Activated naive CD4-positive, alpha-beta T cell treated with anti-CD3 and anti-CD28 coated beads for 36 hours (primary cell): ENCODE measurements at places on chromosomes 6 and 20. TPM values are rescaled to one million over a fixed set of nuclear protein-coding genes. Genes with fewer than 3 reads are reported as not detected.

The HSPA12B gene
- not detected for total RNA-seq

The DDX43 gene
- not detected for total RNA-seq

The RIPOR2 gene
- total RNA-seq: 116 TPM

The TFAP2D gene
- not detected for total RNA-seq

The SNAI1 gene
- 0.31 TPM for total RNA-seq

The FAM184A gene
- total RNA-seq: 13.5 TPM

The CTCFL gene
- total RNA-seq: not detected

The SLC13A3 gene
- total RNA-seq: not detected

The DPPA5 gene
- not detected for total RNA-seq

DNA sequence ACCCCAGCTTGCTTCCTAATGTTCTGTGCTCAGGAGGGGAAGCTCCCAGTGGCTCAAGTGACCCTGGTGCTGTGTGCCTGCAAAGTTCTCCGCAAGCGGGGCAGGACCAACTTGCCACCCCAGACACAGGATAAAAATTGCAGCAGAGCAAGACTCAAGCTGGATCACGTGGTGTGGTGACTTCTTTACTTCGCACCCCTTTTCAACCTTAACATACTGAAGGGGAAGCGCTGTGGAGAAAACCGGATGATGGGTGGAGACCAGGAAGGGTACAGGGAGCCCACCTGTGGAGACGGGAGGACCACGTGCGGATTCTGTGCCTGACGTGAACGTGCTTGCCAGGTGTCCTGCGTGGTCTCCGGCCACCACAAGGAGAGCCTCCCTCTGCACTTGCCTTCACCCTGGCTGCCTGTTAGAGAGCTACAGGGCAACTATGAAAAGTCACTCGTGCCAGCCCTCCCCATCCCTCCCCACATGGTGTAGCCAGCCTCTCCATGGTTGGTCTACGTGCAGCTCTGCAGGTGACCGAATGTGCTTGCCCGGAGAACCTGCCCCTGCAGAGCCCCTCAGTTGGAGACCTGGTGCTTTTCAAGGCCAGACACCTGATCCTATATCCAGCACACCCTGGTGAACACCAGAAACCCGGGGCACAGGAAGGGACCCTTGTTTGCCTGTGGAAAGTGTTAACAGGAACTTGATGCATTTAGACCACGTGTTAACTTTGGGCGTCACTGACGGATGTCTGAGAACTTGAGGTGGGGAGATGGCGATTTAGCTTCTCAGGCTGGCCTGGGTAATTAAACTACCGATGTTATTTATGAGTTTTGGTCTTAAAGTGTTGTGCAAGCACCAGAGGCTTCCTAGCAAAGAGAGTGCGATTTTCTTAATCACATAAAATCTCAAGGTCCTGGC is 23.9 kb upstream of the DACT2 start:
- DNase-seq: no peak

DNA sequence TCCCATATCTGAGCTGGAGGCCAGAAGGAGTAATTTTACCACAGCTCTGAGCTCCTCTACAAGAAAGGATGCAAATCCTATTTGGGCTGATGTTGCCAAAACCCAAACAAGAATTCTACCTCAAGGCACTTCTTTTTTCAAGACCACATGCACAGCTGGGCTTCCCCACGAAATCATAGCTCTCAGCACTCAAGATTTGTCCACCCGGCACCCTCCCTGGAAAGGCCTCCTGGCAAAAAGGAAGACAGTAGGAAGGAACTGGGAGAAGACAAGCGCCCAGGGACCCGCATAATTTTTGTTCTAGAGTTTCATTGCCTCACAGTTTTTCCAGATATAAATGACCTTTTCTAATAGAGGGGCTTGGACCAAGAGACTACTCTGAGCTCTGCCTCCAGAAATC is 90.5 kb downstream of the BANF2 start:
- DNase-seq: no peak

DNA sequence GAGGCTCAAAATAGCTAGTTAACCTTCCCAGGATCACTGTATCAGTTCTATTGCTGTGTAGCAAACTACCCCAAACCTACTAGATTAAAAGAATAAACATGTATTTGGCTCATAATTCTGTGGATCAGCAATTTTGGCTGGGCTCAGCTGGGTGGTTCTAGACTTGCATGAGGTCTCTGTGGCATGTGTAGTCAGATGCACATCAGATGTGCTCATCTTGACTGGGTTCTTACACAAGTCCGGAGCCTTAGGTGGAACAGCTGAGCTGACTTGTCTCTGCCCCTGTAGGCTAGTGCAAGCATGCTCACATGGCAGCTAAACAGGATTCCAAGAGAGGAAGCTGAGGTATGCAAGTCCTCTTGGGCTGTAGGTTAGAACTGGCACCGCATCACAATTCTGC is 173.2 kb upstream of the PRND start:
- DNase-seq: no peak

DNA sequence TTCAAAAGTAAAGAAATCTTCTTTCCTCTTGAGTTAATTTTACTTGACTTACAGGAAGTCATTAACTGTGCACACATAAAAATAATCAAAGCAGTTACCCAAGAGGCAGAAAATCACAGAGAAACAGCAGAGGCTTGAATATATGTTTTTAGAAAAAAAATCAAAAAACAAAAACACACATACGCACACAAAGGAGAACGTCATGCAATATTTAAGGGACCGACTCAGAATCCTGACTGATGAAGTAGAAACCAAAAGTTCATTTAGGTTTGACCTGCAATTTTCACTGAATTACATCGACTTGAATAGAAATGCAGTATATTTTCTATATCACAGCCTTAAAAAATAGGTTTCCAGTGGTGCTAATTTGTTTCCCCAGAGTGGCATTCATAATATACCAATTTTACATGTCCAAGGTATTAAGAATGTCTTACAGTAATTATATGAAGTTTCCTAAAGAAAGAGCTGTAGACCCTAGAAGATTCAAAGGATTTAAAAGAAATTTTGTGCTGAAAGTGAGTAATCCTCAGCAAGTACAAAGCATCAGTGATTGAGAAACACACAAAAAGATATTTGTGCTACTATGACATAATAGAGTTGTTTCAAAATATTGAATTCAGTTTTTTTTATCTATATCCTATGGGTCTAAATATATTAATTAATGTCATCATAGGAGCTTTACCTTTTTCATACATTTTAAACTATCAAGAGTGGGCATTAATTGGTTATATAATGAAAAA is 358.5 kb upstream of the RUNX2 start:
- no peak for DNase-seq

DNA sequence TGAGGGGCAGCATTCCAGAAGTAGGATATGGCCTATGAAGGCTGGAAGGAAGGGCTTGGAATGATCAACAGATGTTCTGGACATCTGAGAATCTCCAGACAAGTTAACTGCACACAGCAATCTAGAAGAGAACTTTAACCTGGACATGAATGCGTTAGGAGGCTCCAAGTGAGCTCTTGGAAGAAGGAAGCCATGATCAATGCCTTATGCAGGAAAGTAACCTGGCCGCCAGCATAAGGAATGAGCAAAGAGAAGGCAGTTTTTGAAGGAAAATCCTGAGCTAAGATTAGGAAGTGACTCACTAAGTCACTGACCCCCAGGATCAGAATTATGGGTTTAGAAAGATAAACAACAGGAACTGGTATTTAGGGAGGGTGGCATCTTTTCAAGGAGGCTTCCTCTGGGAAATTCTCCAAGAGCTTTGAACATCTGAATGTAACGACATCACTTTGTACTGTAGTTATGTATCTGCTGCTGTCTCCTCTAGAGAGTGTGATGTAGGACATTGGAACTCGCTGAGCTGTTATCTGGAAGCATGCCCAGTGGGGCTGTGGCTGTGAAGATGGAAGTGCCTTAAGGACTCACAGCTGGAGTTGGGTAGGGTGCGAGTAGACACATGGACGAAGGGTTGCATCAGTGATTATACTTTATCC is 236.8 kb downstream of the PACRG start:
- DNase-seq: no peak

DNA sequence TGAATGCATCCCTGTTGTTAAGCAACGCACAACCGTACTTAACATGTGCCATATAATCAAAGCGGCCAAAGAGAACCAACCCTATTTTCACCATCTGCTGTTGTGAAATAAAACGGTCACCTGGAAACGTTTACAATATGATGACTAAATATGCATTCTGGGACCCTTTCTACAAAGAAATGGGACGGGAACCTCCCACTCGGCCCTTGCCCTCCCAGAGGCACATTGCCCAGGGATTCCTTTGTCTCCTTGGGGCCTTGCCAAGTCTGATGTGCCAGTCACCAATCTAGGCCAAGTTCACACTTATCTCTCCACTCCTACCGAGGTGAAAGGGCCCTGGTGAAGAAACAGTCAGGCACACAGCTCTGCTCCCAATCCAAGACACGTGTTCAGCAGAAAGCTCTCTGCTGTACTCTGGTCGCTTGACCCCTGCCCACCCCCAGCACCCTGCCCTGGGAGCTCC is 427.4 kb upstream of the JARID2 start:
- no peak for DNase-seq

GRCh38 chr6:134521116-134521501 is 203.2 kb upstream of the SGK1 start:
- DNase-seq: no peak

DNA sequence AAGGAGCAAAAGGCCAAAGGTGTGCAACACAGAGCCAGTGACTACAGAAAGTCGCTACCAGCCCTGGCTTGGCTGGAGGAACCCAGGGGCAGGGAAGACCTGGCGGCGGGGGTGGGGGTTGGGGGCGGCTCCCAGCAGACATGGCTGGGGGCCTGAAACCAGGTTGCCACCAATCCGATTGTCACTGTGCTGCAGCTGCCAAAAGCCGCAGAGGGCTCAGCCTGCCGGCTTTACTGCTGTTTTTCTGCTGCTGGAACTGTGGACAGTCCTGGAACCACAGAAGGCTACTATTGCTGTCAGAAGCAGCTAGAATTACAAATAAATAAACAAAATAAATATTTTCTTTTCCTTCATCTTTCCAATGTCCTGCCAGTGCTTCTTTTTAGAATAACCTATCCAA is 25.7 kb upstream of the OGFRL1 start:
- DNase-seq: no peak

DNA sequence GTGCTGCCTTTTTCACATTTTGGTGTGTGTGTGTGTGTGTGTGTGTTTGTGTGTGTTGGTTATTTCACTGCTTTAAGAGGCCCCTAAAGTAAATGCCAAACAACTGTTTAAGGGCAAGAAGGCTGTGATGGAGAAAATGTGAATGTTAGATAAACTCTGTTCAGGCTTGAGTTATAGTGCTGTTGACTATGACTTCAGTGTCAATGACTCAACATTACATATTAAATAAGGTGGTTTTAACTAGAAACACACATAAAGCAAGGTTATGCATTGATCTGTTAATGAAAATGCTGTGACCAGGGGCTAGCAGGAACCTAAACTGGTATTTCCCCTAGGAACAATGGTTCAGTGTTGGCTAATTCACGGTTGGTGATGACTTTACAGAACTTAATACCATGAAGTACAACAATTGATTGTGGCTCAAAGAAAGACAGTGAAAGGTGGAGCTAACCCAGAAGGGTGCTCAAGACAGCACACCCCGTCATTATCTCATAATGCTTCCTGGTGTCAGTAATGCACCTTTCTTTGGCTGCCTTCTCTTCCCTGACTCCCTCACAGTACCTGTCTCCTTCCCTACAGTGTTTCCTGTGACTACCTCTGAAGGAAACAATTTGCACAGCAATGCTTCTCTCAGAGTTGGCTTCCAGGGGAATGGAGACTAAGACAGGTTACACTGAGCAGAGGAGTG is 116.1 kb downstream of the RIN2 start:
- DNase-seq: no peak

DNA sequence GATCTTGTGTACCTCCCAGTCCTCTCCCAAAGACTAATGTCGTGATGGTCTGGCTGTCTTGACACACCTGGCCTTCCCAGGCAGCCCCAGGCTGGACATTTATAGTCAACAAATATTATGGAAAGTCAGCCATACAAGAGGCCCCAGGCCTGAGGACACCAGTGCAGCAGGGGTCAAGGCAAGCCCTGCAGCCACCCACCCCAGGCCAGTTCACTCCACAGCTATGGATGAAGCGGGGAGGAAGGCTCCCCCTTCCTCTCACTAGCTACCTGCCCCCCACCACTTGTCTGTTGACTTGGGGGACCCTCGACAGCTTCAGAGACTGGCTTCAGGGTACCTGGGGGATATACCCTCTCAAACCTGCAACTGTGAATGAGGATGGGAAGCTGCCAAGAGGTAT is 132.1 kb downstream of the MRPL14 start:
- no peak for DNase-seq

DNA sequence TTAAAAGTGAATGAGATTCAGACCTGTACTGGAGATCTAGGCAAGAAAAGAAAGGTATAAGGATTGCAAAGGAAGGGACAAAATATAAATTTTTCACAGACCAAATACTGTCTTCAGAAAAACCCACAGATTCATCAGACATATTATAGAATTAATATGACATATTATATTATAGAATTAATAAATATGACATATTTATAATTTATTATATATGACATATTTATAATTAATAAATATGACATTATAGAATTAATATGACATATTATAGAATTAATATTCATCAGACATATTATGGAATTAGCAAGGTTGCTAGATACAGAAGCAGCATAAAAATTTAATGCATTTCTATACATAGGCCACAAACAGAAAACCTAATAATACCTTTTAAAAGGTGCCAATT is 44.7 kb upstream of the GNRH2 start:
- DNase-seq: no peak

GRCh38 chr6:74946961-74947360 is 258.9 kb downstream of the COL12A1 start:
- no peak for DNase-seq

- no peak for DNase-seq
These were observed 278 bp downstream of the UST start for GRCh38 chr6:148747145-148747470.

- DNase-seq: no peak
These were observed 13.8 kb downstream of the CCN5 start for GRCh38 chr20:44728801-44729443.
